ENCODE measurements at places on chromosomes 12 and 14.

DNA sequence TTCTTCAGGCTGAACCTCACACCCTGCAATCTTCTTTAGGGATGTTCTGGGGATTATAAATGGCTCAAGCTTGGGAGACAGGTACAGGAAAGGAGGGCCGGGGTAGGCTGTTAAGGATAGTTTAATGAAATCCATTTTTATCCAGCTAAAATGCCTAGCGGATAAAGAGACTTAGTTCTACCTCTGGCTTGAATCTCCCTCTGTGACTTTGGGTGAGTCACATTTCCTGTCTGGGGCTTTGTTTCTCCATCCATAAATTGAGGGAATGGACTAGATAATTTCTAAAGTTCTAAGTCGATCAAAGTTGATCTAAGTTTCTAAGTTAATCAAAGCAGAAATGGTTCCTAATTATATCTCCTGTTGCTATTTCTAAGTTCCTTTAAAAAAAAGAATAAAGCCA lies 319.6 kb upstream of the E2F7 start:
- no peak for DNase-seq

- no peak for DNase-seq
Measured at GRCh38 chr12:117098361-117099217, 627 bp downstream of the TESC start.

- no peak for DNase-seq
Measured at GRCh38 chr12:112354399-112354798, 27.8 kb downstream of the HECTD4 start.

- no peak for DNase-seq
Measured at GRCh38 chr12:3827301-3828000, 45.7 kb downstream of the PARP11 start.

DNA sequence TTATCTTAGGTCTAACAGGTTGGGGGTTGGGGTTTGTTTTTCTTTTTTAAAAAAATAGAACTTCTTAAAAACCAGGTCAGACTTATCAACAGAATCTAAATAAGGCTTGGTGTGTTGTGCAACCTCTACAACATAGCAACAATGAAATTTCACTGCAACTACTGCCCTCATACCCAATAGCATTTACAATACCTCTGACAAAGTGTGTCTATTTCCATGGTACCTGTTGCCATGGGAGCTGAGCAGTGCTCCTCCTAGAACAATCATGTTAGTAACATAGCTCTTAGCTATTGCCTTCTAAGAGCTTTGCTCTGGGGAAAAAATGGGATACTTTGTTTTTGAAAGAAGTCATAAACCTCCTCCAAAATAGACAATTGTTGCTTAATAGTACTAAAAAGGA lies 103.3 kb upstream of the CCDC175 start:
- peak; percentile 88 for DNase-seq

GRCh38 chr12:124720004-124720680 lies 143.5 kb downstream of the SCARB1 start:
- DNase-seq: no peak

DNA sequence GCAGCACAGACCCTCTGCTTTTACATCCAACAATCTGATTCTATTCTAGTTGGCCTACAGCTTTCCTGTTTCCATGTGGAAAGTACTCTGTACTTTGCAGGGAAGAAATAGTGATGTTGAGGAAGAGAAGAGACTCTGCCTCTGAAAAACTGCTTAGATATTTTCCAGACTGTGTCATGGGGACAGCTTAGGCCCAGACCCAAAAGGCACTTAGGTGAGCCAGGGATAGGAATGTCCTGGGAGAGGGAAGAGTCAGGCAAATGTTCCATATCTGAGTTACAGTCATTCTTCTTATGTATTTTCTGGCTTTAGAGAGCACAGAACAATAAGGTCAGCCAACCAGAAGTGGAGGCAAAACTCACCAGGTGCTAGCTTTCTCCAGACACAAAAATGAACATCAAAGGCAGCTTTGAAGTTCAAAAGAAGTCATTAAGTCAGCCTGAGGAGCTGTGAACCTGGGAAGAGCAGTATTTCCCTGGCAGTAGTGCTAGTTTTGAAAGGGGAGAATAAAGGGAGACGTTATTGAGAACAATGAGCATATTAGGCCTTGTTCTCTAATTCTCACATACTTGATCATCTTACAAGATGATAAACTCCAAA lies 199.7 kb upstream of the LMNTD1 start:
- no peak for DNase-seq

- DNase-seq: peak; percentile 32
Measured at GRCh38 chr14:63345826-63346225, 27.1 kb upstream of the GPHB5 start.

DNA sequence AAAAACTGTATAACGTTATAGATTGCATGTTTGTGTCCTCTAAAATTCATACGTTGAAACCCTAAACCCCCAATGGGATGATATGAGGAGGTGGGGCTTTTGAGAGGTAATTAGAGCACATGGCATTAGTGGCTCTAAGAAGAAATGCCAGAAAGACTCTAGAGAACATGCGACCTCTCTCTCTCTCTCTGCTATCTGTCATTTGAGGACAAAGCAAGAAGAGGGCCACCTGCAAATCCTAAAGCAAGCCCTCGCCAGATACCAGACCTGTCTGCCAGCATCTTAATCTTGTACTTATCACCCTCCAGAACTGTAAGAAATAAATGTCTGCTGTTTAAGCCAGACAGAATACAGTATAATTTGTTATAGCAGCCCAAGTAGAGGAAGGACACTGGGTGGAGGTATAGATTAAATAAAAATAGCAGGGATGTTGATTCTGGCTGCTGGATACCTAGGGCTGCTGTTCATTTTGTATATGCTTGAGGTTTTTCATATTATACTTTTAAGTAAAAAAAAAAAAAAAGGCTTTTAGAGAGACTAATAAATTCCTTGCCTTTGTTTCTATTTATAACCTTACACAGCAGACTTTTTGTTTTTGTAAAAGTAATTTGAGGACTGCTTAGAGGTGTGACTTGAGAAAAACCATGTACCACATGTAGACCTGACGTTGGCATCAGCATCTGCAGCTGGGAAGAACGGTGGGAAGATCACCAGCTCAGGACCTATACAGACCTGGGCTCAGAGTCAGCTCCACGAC lies 26.9 kb downstream of the MOK start:
- peak; percentile 2 for DNase-seq

GRCh38 chr12:80709811-80710726 lies 2.6 kb downstream of the MYF6 start:
- no peak for DNase-seq

DNA sequence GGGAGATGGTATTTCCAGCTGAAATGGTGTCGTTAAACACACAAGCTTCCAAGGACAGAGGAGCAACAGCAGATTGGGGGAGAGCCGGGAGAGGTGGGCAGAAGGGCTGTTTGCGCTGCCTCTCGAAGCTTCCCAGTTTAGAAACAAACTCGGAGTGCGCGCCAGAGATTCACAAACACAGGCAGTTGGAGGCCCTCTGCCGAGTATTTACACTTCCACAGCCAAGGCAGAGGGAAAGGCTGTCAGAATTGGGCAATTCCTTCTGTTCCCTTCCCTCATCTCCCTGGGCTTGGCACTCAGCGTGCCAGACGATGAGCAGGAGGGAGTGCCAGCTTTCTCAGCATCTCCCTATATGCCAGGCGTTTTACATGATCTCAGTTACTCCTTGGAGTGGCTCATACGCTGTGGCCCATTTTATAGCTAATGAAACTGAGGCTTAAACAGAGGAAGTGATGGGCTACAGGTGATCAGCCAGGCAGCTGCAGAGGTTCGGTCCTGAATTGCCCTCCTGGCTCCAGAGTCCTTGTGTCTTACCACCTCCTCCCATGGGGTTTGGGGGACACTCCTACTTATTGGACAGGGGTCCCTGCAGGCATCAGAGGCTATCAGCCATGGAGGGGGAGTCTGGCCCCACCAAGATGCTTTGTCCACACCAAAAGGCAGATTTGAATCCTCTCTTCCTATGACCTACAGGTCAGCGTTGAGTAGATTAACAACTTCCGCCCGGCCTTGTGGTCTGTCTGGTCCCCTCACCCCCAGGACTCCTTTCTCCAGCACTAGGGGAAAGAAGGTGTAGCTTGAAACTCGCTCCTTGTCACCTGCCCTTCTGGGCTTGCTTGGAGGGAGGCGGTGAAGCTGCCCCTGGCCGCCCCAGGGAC lies 3.1 kb downstream of the FAM222A start:
- no peak for DNase-seq

- DNase-seq: no peak
Measured at GRCh38 chr12:45981075-45981837, 9.1 kb downstream of the SCAF11 start.

- DNase-seq: peak; percentile 54
Measured at GRCh38 chr14:29222671-29223268, 456.2 kb downstream of the FOXG1 start.

GRCh38 chr12:39541471-39541870 lies 78.1 kb downstream of the ABCD2 start:
- DNase-seq: no peak

- peak; percentile 86 for DNase-seq
Measured at GRCh38 chr12:44876544-44877410, 662 bp upstream of the NELL2 start.

DNA sequence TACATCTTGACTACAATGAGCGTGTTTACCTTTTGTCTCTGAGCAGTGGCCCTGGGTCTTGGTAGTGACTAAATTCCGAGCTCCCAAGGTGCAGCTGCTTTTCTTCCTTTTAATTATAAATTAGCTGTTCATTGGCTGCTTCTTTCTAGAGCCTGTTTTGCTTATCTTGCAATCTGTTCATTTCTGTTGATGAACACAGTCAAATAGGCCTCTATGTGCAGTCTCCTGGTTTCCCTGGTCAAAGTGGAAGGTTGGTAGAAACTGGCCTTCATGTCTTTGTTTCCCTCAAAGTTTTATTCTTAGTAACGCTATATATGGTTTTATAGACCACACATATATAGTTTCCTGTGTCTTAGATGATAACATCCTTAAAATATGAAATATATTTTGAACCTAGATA lies 94.1 kb downstream of the DUSP16 start:
- no peak for DNase-seq

DNA sequence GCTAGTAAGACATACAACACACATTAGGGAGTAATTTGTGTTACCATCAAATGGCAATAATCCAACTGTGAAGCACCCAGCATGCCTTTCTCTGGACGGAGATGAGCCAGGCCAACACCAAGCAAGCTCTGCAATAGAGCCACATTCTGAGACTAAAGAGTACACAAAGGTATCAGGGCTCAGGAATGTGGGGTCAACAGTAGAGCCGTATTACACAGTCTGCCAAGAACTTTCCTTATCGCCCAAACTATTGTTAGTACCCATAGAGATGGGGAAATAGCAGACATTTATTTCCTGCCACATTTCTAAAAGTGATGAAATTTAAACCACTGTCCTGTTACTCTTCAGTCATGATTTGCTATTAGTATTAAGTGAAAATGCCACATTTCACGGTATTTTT lies 113.7 kb downstream of the BMP4 start:
- DNase-seq: no peak

DNA sequence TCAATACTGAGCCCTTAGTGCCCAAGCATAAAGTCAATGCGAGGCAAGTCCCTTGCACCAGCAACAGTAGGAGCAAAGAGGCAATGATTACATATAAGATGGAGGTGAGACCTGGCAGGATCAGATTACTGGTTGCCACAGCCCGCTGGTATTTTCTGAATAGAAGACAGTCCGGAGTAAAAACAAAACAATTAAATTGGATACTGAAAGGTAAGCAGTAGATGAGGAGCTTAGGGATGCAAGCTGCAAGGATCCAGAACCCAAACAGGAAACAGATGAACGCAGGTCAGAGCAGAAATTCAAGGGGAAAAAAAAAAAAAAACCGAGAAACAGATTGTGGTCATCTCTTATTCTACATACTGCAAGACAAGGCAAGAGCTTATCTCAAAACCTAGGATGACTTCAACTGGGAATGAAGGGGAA lies 119.6 kb downstream of the MED13L start:
- DNase-seq: peak; percentile 23

DNA sequence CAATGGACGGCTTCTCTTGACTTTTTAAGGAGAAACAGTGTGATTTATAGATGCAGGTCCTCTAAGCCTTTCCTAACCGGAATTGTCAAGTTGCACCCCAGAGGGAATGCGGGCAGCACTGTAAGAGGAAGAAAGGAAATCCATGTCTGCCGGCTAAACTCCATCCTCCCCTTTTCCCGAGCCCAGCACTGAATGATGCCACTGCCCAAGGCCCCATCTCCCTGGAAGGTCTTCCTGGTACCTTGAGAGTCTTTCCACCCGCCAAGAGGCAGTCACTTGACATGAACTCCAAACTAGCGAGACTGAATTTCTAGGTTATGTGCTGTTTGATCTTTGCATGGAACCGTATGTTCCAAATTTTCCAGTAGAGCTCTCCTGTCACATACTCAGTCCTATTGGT lies 313.4 kb upstream of the FKBP4 start:
- DNase-seq: no peak

GRCh38 chr14:89707086-89707485 lies 247.4 kb downstream of the EFCAB11 start:
- no peak for DNase-seq

GRCh38 chr14:26663506-26663905 lies 65.7 kb upstream of the NOVA1 start:
- DNase-seq: no peak

DNA sequence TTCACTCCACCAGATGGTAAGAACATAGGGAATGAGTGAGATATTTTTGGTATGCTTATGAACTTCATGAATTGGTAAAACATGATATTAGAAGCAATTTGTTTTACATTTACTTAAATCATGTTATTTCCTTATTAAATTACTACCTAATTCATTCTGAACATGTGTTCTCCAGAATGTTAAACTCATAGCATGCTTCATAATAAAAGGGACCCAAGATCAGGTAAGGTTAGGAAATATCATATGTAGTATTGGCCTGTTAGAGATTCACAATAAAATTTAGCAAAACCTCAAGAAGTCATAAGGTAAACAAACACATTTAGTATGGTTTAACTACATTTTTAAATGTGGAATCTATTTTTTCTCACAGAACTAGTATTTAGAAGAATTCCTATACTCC lies 28.2 kb downstream of the PTPRQ start:
- no peak for DNase-seq

DNA sequence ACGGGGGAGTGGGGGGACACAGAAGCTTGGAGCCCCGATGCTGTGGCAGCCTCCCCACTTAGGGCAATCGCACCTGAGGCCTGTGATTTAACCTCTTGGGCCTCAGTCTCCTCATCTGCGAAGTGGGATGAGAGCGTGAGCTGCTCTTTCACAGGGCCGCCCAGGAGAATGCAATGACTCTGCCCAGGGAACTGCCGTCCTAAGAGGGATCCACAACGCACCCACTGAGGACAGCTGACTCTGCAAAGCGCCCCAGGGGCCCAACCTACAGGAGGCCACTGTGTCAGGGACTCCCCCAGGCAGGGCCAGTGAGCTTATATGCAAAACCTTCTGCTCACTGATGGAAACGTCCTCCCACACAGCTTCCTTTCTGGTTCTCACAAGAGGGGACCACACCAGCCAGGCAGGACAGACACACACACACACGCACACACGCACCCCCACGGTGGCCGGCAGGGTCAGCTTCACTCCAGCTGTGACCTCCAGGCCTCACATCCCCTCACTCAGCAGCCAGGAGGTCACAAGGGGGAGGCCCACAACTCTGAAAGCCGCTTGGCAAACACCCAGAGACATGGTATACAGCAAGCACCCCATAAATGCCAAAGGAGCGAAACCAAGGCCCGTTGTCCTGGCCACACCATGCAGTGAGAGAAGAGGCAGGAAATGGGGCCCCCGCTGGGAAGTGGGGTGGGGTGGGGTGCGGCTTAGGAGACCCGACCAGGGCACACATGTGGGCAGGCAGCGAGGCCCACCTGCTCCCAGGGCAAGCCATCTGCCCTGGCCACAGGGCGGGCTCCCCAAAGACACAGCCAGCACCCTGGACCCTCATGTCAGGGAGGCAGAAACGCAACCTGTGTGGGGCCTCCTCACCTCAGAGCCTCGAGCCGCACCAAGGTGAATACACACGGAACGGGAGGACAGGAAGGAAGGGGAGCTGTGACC lies 73.3 kb downstream of the NCOR2 start:
- DNase-seq: no peak

- peak; percentile 79 for DNase-seq
Measured at GRCh38 chr12:107402041-107403022, 283.3 kb upstream of the PWP1 start.
